Suprapubic skin (tissue), 4 donors: ENCODE measurements at places on chromosomes 13 and 19. TPM values are rescaled to one million over a fixed set of nuclear protein-coding genes. Genes with fewer than 3 reads are reported as not detected.

DNA sequence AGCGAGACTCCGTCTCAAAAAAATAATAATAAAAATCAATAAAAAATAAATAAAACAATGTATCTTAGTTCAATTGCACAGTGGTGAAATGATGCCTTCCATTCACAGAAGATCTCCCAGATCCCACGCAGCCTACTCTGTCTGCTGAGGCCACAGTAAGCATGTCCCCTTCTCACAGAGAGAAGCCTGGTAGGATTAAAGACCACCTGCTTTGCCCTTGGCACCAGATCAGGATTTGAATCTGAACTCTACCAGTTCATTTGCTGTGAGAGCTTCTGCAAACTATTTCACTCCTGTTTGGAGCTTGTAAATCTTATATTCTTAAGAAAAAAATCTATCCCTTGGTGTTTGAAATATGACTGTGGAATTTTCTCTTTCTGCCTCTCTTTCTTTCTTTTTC, 2.2 kb upstream of the SLC7A1 start:
- DNase-seq, result no peak

GRCh38 chr19:17762505-17763229, 11.4 kb downstream of the FCHO1 start:
- DNase-seq, result no peak

GRCh38 chr13:37109051-37109678, 3.7 kb upstream of the CSNK1A1L start:
- DNase-seq, result no peak

- DNase-seq, result no peak
These were observed 2.0 kb downstream of the USPL1 start for GRCh38 chr13:30619731-30620130.

DNA sequence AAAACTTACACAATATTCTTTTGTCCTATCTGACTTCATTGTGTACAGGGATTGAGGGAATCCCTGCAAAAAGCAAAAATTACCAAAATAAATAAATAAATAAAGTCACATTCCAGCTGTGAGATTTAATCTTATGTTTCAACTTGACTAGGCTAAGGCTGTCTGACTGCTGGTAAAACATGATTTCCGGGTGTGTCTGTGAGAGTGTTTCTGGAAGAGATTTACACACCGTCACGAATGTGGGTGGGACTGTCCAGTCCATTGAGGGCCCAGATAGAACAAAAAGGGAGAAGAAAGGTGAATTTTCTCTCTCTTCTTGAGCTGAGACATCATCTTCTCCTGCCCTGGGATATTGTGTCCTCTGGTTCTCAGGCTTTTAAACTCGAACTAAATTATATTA, 166.1 kb downstream of the LIG4 start:
- no peak for DNase-seq

OLFM2 gene
- 114 TPM for total RNA-seq

ZNF524 gene
- total RNA-seq, result 44.9 TPM

DNA sequence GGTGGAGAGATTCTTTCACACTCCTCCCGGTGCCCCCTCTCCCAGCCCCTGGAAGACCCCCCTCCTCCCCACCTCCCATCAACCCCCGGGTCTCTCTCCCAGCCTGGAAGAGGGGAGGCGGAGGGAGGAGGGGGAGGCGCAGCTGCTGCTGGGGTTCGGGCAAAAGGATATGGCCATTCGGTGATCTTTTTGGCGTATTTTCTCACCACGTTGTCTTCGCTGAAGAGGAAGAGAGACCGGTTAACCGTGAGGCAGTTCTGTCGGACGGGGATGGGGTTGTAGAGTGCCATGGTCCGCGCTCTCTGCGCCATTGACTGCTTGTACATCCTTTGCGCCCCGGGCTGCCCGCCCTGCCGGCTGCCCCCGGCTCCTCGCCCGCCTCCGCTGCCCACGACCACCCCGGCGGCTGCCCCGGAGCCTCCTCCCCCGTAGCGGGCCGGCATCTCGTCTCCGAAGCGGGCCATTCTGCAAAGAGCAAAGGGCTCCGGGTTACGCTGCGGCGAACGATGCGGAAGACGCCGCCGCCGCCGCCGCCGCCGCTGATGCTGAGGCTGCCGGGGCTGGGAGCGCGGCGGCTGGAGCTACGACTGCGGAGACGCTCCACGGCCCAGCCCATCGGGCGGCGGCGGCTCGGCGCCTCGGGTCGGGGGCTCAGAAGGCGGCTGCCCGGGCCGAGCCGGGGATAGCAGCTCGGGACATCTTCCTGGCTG, 363 bp downstream of the CACNA1A start:
- no peak for DNase-seq

- no peak for DNase-seq
These were observed 137.5 kb downstream of the KCNRG start for GRCh38 chr13:50152655-50153309.

DNA sequence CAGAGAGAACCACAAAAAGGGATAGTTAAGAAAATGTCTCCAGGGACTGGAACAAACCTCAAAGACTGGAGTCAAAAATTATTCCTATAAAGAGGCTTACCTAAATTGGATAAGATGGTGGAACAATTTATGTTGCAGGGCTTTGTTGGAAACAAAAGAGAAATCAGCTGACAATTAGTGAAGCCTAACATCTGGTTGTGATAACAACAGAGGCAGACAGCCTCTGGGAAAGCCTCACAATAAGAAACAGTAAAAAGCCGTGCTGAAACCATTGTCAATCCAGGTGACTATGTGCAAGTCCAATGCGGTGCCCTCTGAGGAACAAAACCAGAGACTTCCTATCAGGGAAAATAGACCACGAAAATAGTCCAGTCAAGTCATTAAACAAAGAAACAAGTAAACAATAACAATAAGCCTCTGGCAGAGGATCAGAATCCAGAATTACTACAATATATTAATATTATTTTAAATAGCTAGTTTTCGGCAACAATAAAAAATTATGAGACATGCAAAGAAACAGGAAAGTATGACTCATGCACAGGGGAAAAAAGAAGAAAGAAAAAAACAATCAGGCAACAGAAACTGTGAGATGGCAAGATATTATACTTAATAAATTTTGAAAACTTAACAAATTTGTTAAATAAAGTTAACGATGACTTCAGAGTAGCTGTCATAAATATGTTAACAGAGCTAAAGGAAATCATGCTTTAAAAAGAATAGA, 99.7 kb upstream of the RXFP2 start:
- no peak for DNase-seq

KCNN4 gene
- 77.9 TPM for total RNA-seq

DNA sequence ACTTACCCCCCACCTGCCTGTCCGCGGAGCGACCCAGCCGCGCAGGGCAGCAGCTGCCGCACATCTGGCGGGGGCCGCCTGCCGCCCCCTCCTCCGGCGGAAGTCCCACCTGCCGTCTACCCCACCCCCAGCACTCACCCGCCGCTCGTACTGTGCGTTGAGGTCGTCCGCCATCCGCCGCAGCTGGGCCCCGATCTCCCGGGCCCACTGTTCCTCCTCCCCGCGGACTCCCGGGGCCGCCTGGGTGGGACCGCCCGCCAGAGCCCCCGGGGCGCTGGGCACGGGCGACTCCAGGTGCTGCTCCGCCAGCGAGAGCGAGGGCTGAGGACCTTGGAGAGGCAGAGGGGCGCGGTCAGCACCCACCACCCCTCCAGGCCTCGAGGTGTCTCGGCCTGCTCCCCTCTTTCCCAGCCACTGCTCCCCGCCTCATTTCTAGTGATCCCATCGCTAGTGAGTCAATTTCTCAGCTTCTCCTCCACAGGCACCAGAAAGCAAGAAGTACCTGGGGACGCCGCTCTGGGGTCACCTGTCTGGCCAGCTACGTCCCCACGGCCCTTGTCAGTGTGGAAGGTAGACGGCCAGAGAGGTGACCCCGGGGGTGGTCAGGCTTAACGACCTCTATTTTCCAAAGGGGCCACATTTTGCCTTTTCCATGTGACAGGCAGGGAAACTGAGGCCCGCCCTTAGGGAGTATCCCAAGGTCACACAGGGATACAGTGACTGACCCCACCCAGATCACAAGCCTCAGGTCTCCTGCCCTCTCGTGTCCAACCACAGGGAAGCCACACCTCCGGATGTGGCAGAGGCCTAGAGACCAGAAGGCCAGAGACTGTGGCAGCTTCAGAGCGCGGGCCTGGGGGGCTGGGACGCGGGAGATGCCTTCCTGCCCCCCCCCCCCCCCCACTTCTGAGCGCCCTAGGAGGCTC, 4.3 kb downstream of the BBC3 start:
- peak; percentile 91 for DNase-seq

DNA sequence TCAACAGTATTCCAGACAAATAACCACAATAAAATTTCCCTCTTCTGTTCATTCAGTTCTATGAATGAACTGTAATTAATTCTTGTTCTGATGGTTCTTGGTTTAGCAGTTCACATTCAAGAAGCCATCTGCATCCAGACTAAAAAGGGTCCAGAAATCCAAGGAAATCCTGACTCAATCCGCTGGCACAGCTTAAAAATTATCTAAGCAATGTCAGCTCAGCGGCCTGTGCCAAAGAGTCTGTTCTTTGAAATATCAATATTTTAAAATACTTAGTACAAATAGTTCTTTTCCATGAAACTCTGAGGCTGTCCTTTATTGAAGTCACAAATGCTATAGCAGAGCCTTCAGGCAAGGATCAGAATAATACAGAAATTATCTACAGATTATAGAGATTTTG, 57.2 kb downstream of the DHRS12 start:
- DNase-seq, result no peak

- DNase-seq, result no peak
These were observed 304.9 kb upstream of the NBEA start for GRCh38 chr13:34637138-34637537.

UPK1A gene
- 6.8 TPM for total RNA-seq

DNA sequence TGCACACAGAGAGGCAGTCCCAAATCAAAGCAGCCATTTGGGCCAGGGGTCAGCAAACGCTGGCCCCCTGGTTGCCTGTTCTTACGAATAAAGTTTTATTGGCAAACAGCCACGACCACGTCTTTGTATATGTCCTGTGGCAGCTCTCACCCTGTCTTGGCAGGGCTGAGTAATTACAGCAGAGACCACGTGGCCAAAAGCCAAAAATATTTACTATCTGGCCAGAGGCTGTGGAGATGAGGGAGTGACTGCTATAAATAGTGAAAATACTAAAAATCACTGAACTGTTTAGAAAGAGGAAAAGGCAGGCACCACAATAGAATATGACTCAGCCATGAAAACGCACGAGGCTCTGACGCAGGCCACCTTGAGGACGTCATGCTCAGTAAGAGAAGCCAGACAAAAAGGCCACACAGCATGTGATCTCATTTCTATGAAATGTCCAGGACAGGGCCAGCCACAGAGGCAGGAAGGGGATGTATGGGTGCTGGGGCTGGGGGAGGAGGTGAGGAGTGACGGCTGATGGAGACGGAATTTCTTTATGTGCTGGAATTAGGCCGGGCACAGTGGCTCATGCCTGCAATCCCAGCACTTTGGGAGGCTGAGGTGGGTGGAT, 29.4 kb downstream of the SMIM24 start:
- DNase-seq, result peak; percentile 84

- no peak for DNase-seq
These were observed 10.2 kb downstream of the ENOX1 start for GRCh38 chr13:43776501-43777079.

- DNase-seq, result no peak
These were observed 187.0 kb upstream of the EDNRB start for GRCh38 chr13:78105656-78106055.

DNA sequence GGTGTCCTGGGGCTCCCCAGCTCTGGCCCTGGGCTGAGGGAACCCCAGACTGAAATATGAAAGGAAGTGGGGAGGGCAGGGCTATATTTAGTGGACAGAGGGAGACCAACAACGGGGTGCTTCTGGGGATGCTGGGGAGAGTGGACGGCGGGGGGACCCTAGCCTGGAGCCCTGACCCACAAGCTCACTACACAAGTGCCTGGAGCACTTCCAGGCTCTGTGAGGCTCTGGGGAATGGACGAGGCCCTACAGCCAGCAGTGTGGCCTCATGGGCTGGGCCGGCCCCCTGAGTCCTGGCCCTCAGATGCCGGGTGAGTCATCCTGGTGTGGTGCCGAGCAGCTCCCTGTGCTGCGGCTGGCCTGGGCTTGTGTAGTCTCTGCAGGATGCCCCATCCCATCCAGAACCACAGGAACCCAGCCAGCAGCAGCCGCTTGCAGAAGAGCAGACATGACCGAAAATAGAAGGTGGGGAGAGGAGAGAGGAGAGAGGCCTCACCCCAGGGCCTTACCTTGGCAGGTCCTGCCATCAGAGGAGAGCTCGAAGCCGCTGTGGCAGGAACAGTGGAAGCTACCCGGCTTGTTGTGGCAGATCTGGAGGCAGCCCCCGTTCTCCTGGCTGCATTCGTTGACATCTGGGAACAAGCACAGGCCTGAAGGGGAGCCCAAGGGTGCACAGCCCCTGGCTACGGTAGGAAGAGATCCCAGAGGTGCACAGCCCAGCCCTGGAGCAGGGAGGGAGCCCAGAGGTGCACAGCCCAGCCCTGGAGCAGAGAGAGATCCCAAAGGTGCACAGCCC, 26.1 kb downstream of the GAS6 start:
- DNase-seq, result peak; percentile 96

DNA sequence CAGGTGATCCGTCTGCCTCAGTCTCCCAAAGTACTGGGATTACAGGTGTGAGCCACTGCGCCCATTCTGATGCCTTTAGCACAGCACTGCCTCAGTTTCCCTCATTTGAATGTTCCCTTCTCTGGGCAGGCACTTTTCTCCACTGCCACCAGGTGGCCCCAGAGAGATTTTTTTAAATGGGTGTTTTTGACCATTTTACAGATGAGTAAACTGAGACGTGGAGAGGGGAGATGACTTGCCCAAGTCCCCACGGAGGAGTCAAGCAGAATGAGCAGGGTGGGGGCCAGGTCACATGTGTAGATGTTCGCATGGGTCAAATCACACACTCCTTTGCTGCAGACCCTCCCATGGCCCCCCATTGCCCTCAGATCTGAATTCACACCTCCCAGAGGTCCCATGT, 3.2 kb upstream of the PDE4C start:
- no peak for DNase-seq

PBX4 gene
- total RNA-seq, result 4.0 TPM

DNA sequence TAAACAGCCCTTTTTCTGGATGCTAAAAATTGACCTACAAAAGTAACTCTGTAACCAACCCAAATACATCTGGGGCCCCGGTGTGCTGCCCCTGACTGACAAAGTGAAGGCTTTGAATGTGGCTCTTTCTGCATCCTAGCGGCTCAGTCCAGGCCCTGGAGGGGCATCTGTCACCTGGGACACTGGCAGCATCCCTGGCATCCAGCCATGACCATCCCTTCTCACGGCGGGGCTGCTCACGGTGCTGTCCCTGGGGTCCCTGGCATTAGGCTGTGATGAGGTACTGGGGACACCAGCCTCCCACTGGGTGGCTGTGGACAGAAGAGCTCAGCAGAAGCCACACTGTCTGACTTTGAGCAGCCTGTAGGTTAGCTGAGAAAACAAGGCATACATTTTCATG, 34.3 kb downstream of the BICRA start:
- no peak for DNase-seq

DNA sequence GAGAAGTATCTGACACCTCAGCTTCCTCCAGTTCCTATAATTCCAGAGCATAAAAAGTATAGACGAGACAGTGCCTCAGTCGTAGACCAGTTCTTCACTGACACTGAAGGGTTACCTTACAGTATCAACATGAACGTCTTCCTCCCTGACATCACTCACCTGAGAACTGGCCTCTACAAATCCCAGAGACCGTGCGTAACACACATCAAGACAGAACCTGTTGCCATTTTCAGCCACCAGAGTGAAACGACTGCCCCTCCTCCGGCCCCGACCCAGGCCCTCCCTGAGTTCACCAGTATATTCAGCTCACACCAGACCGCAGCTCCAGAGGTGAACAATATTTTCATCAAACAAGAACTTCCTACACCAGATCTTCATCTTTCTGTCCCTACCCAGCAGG, 3.1 kb downstream of the KLF5 start:
- no peak for DNase-seq
